ENCODE measurements at places on chromosomes 7 and 10. TPM values are rescaled to one million over a fixed set of nuclear protein-coding genes. Genes with fewer than 3 reads are reported as not detected.

Gene NUDT13
- total RNA-seq = 2.4 TPM

Gene EXOC6
- 12.1 TPM for total RNA-seq

- no peak for DNase-seq
These were observed 546.4 kb upstream of the C7orf33 start for GRCh38 chr7:148044173-148044572.

DNA sequence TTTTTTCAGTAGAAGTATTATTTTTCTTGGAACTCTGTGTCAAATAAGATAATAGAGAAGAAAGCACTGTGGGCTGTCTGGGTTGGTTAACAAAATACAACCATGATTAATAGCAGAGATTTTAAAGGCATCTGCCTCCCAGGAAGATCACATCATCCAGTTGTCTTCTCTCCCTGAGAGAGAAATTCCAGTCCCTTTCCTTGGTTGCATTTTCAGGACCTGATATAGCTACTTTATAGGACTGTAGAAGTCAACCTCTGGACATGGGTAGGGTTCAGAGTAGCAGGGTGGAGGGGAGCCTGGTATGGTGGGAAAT, 309.9 kb upstream of the IGFBP3 start:
- no peak for DNase-seq

DNA sequence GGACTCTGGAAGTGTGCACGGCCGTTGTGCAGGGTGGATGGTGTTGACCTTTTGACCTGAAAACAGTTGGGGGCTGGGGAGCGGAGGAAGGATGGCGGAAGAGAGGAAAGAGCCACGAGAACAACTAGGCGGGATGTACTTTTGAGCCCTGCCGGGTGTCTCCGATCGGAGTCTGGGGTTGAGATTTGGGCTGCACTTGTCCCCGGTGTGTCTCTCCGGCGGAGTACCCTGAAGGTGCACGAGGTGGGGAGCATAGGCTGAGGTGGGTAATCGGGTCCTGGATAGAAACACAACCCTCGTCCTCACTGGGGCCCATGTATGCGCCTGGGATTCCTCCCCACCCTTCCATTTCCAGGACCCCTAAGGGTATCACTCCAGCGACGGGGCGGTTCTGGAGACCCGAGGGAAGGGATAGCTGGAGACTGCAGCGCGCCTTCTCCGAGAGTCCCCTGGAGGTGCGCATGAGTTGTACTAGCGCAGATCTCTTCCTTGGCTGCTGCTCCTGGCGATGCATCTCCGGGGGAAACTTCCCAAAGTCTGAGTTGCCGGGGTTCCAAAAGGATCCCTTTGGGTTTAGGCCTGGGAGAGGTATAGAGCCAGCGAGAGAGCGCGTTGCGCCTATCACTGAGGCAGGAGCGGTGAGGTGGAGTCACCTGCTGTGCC, 4.6 kb upstream of the HMX2 start:
- DNase-seq = peak; percentile 65

Gene SMO
- 41.1 TPM for total RNA-seq

DNA sequence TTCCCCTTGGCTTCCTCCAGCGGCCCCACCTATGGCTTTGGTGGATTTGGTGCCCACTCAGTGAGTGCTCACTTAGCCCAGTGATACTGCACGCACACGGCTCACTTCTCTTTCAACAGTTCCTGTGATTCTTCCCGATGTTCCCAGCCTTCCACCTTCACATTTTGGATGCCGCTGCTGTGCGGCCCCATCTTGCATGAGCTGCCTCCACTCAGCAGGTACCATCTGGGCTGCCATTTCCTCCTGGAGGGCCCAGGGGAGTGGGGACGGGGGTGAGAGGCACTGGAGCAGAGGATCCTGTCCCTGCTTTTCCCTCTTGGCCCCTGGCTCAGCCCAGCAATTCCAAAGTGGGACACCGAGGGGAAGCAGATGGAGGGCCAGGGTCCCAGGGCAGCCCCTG, 323.3 kb upstream of the ZNF32 start:
- DNase-seq = no peak

Gene PAPOLB
- 0.90 TPM for total RNA-seq

- DNase-seq = no peak
These were observed 183.3 kb downstream of the JAZF1 start for GRCh38 chr7:27997188-27997707.

Gene PLEKHS1
- not detected for total RNA-seq

GRCh38 chr7:69992938-69993337, 394.7 kb downstream of the AUTS2 start:
- no peak for DNase-seq

DNA sequence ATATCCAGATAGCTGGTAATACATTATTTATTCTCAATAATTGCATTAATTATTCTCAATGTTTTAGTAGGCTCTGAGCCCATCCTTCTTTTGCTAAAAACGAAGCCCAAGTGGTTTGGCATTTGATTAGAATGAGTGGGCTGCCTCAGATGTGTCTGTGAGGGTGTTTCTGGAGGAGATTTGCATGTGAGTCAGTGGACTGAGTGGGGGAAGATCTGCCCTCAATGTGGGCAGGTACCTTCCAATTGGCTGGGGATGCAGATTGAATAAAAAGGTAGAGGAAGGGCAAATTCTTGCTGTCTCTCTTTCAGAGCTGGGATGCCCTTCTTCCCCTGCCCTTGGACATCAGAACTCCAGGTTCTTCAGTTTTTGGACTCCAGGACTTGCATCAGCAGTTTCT, 290.6 kb upstream of the SMIM30 start:
- DNase-seq = no peak

- no peak for DNase-seq
These were observed 3.4 kb downstream of the TMEM209 start for GRCh38 chr7:130201796-130202195.

Gene MYPN
- total RNA-seq = not detected

Gene CUZD1
- 0.50 TPM for total RNA-seq

Gene SPDYE5
- not detected for total RNA-seq

Gene TEX36
- total RNA-seq = not detected

- DNase-seq = no peak
These were observed 129.0 kb upstream of the NFE2L3 start for GRCh38 chr7:26022982-26023381.

GRCh38 chr10:13100349-13101294, 659 bp downstream of the OPTN start:
- peak; percentile 77 for DNase-seq

Gene HKDC1
- 0.07 TPM for total RNA-seq

Gene PPA1
- total RNA-seq = 72.1 TPM

DNA sequence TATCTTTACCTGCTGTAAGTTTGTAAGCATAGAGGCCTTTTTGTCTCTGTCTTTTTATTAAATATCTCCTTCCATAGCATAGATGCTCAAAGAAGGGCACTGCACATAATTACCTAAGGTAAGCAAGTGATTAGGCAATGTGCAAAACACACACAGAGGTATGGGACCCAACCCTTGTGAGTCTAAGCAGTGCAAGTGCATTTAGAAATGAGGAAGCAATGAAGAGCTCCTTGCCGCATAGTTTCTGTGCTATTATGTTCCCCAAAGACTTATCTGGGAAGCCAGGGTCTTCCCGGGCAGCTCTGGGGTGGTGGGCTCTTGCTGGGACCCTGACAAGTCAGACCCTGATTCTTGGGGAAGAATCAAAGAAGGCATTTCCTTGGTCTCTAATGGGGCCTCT, 13.5 kb upstream of the MGAM2 start:
- no peak for DNase-seq

GRCh38 chr7:157380416-157380815, 43.6 kb downstream of the DNAJB6 start:
- DNase-seq = no peak

- no peak for DNase-seq
These were observed 16.7 kb upstream of the AZGP1 start for GRCh38 chr7:99992330-99993038.

DNA sequence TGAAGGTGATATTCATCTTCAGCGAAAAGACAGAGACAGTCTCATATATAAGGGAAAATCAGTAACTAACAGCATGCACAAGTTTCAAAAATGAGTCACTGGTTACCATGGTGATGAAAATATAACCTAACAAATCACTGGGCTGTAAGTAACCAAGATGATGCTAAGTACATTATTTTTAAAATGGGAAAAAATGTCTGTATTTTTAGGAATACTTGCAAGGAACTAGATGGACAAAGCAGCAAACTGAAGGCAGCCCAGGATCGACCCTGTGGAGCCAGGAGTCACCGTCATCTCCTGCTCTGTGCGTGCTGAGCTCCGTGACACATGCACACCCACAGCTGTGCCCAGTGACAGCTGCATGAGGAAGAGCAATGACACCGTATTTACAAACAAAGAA, 137.3 kb downstream of the ELMO1 start:
- DNase-seq = no peak

DNA sequence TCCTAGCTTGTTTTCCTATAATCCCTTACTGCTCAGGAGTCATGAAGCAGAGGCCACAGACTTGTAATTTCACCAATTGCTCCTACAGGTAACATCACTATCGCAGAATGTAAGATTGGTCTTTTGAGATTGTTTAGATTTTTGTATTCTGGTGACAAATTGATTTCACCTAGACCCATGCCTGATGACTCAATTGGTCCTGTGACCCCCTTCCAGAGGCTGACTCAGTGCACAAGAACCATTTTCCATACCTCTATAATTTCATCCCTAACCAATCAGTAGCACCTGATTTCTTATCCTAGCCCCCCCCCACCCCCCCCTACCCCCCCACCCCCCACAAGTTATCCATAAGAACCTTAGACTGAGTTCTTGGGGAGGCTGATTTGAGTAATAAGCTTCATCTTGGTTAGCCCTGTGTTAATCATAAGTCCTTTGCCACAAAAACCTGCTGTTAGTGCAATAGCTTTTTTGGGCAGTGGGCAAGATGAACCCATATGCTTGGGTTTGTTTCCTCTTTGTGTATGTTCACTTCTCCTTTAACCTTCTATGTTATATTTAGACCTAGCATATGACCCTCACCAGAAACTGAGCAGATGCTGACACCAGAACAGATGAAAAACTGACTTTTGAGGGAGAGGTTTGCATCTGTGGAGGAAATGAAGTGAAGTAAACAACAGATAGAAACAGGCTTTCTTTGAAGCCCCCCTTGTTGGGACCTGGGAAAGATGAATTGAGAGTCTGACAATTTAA, 187.1 kb downstream of the KIF20B start:
- no peak for DNase-seq

DNA sequence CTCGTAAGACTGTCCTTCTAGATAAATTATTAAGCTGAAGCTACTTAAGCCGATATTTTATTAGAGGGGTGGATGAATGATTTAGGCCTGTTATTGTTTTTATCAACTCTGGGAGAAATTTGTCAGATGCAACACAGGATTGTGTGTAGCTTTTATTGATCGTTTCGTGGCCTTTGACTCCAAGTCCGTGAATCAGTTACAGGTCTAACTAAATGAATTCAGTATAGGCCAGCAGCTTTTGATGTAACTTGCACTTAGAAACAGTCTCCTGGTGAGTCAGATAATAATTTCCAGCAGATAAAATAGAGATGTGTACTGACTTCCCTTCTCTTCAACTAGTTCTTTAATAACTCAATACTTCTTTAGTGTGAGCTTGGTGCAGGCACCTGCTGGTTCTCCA, 341.7 kb upstream of the SMIM30 start:
- DNase-seq = no peak

GRCh38 chr7:141441837-141442627, 109.2 kb upstream of the AGK start:
- DNase-seq = no peak

Gene NYAP1
- 7.2 TPM for total RNA-seq

- no peak for DNase-seq
These were observed 28.9 kb upstream of the SLC26A5 start for GRCh38 chr7:103474956-103475355.
